ENCODE measurements at places on chromosomes 3 and 15. TPM values are rescaled to one million over a fixed set of nuclear protein-coding genes. Genes with fewer than 3 reads are reported as not detected.
A peak's percentile ranks its signal among the peaks of the same experiment; 100 is the strongest.

Gene CCR3
- not detected for total RNA-seq

Gene BMF
- total RNA-seq, result 13.5 TPM

Gene LRRFIP2
- total RNA-seq, result 34.2 TPM

Gene UACA
- total RNA-seq, result 1.5 TPM

Gene C3orf62
- total RNA-seq, result 7.5 TPM

GRCh38 chr15:65553691-65554090, 23.4 kb downstream of the HACD3 start:
- H3K36me3 ChIP-seq, result peaks cover 39% of the 10 kb centered on the region
- DNase-seq, result no peak
- no peaks in the 10 kb centered on the region for H3K4me1 ChIP-seq
- no peak overlapping the region for H3K27ac ChIP-seq

DNA sequence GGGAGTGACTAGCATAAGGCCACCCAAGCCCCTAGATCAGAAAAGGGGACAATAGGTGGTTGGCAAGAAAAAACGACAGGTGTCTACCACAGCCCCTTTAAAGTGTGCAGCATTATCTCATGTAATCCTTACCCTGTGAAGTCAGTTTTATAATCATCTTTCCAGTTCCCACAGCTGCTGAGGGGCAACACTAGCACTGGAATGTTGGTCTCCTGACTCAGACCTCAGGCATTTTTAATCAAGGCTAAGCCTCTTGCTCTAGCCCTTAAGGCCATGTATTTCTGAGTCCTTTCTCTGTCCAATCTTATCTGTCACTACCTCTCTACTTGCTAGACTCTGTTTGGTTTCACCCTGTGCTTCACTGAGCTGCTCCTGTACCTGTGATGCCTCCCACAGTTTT, 171.7 kb downstream of the TLE3 start:
- no peak overlapping the region for H3K4me3 ChIP-seq
- H3K27ac ChIP-seq, result no peak overlapping the region
- H3K4me1 ChIP-seq, result no peaks in the 10 kb centered on the region
- DNase-seq, result no peak
- H3K27me3 ChIP-seq, result no peaks in the 10 kb centered on the region

DNA sequence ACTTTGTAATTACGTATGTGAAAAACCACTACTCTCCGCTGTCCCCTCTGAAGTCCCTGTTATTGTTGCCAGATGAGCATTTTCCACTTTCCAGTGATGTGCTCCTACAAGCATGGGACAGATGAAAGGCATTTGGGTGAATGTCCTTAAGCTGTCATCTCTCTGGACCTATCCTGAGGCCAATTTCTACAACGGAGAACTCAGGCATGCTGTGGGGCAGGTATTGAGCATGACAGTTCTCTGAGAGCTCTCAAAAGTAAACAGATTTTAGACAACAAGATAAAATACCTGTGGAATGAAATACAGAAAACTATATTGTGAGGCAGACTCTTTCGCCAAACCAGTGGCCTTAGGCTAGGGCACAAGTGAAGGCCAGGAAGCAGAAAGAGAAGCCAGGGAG, 656.5 kb upstream of the NR2F2 start:
- H3K27me3 ChIP-seq, result no peaks in the 10 kb centered on the region
- no peaks in the 10 kb centered on the region for H3K36me3 ChIP-seq
- H3K4me1 ChIP-seq, result no peaks in the 10 kb centered on the region
- no peak overlapping the region for H3K4me3 ChIP-seq

DNA sequence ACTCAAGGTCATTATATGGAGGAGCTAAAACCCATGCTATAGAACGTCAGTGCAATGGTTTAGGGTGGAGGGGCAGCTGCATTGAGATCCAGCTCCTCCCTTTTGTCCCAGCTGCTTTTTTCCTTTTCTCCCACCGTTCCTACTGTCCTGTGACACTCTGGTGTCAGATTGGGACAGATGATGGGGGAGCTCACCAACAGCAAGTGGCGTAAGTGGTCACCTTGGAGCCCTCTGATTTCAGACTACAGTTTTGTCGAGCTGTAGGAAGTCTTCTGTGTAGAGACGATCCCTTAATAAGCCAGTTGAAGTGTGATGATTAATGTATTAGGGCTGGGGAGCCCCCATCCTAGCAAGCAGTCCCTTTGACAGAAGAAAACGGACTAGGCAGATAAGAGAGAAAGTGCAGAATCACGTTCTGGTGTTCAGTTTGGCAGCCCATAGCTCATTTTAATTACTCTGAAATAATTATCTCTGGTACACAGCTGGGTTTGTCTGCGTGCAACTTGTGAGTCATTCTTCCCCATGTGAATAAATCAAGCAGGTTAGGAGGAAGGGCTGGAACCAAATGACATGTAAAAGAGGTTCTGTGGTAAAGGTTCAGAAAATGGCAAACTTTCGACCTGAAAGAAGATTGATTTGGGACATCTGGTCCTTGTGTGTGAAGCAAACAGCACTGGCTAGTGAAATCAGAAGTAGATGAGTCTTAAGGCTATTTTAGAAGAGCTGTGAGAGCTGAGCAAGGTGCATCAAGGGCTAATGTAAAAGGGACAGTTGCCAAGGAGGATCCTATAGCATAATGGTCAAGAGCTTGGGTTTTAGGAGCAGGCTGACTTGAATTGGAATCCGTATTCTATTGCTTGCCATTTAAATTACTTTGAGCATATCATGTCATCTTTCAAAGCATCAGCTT, 241.4 kb downstream of the EDEM1 start:
- no peaks in the 10 kb centered on the region for H3K27me3 ChIP-seq
- no peak overlapping the region for H3K4me3 ChIP-seq
- H3K27ac ChIP-seq, result no peak overlapping the region
- no peak for DNase-seq
- no peaks in the 10 kb centered on the region for H3K36me3 ChIP-seq

GRCh38 chr15:70486451-70487386, 276.6 kb downstream of the UACA start:
- no peaks in the 10 kb centered on the region for H3K27me3 ChIP-seq
- H3K36me3 ChIP-seq, result no peaks in the 10 kb centered on the region
- no peak overlapping the region for H3K4me3 ChIP-seq
- DNase-seq, result peak; percentile 23
- peaks cover 50% of the 10 kb centered on the region for H3K4me1 ChIP-seq

DNA sequence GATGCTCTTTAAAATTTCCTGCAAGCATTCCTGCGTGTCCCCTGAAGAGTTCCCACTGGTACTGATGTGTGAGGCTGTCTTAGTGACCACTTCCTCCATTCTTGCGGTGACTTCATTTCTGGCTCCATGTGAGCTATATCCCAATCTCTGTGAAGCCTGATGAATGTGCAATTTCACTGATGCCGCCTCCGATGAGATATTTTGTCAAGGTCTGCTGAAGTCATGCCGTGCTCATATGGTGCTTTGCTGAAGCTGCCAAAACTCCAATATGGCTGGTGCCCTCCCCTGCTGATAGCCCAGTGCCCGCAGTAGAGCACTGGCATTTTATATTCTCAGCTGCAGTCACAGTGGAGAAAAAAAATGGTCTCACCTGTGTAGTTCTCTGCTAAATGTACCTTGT, 271.5 kb downstream of the EFHB start:
- H3K27ac ChIP-seq, result no peak overlapping the region
- H3K27me3 ChIP-seq, result no peaks in the 10 kb centered on the region

- no peak overlapping the region for H3K27ac ChIP-seq
- H3K27me3 ChIP-seq, result no peaks in the 10 kb centered on the region
- no peak for DNase-seq
These were observed 167.4 kb downstream of the STAG1 start for GRCh38 chr3:136584728-136585127.

DNA sequence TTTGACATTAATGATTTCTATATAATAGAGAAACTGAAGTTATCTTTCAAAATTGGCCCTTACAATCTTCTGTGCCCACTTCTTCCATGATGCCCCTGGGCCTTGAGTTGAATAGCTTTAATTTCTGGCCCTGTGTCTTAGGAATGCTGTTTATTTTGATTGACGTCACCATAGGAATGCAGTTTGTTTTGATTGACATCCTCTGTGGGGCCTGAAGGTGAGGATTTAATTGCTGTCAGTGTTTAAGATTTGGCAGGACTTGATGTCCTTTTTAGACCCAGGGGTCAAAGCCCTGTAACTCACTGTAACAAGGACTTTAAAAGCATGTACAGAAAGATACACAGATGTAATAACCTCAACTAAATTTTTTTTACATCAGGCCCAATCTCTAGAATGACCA, 83.3 kb downstream of the GLDN start:
- no peak overlapping the region for H3K27ac ChIP-seq
- H3K36me3 ChIP-seq, result no peaks in the 10 kb centered on the region
- H3K4me3 ChIP-seq, result no peak overlapping the region
- H3K4me1 ChIP-seq, result no peaks in the 10 kb centered on the region
- DNase-seq, result no peak
- H3K27me3 ChIP-seq, result no peaks in the 10 kb centered on the region

- H3K4me1 ChIP-seq, result no peaks in the 10 kb centered on the region
- peaks cover 12% of the 10 kb centered on the region for H3K27me3 ChIP-seq
- H3K27ac ChIP-seq, result no peak overlapping the region
- no peak overlapping the region for H3K4me3 ChIP-seq
- DNase-seq, result no peak
- H3K36me3 ChIP-seq, result no peaks in the 10 kb centered on the region
These were observed 164.5 kb downstream of the RORA start for GRCh38 chr15:61064651-61065050.

DNA sequence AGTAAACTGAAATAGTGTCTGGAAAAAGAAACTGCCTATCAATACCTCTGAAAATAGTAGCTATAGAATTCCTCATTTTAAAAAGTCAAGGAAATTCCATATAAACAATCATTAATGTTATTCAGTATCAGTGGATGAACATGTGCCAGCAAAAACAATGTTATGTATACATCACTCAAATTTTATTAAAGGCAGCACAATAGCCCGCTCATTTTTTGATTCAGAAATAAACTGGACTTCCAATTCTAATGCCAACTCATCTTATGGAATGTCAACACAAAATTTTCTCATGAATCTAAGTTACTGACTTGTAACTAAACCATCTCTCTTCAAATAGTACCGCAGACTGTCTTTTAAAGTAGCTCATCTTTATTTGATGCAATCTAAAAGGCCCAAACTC, 19.0 kb downstream of the THBS1 start:
- no peaks in the 10 kb centered on the region for H3K27me3 ChIP-seq
- no peaks in the 10 kb centered on the region for H3K36me3 ChIP-seq
- no peak overlapping the region for H3K27ac ChIP-seq
- no peak overlapping the region for H3K4me3 ChIP-seq

DNA sequence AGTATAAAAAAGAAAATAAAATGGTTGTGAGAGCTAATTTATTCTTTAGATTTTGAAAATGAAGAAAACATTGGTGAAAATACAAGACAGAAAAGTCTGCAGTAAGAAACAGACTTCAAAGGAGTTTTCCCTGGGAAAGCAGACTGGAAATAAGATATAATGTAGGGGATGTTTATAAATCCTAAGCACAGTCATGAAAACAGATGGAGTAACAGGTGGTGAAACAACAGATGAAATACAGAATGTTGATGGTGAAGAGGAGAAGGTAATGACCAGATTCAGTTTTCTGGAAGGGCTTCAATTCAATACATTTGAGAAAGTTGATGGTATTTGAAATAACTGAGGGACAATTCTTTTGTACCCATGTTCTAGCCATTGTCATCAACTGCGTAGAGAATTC, 353.9 kb downstream of the CHL1 start:
- no peak overlapping the region for H3K4me3 ChIP-seq
- H3K27me3 ChIP-seq, result no peaks in the 10 kb centered on the region
- no peak for DNase-seq
- no peak overlapping the region for H3K27ac ChIP-seq
- H3K4me1 ChIP-seq, result no peaks in the 10 kb centered on the region

DNA sequence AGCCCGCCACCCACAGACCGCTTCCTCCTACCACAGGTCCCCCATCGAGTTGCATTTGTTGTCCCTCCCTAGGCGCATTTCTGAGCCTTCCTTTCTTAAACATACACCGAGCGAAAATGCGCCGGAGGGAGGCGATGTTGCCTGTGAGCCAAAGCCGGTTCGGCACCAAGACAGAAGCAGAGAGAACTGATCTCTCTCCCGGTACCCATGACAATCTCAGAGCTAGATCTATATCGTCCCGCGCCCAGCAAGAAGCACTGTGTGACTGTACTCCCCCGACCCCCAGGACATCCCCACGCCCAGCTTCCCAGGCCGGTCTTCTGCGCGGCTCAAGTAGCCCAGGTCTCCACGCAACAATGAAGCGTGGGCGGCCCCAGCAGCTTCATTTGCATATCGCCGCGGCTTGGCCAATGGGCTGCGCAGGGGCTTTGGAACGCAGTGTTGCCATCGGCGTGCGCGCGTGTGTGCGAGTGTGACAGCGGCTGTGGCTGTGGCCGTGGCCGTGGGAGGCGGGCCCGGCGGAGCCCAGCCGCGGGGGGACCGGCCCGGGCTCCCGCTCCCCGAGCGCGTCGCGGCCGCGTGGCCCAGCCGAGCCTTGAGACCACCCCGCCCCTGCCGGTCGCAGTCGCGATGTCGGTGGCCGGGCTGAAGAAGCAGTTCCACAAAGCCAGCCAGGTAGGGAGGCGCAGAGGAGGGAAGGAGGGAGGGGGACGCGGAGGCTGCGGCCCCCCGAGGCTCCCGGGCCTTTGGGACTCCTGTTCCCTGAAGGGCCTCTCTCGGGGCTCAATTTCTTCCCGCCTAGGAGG, at the start of gene SH3GL3:
TSS of gene SH3GL3 (plus strand) at position 438 of the 806 bp plus-strand sequence. CDS start at position 631, 193 bp downstream.
- no peak for DNase-seq
- peak within 1 kb of the TSS; percentile 28 for H3K4me3 ChIP-seq
- no peaks in the 10 kb centered on the region for H3K36me3 ChIP-seq
- peaks cover 7% of the 10 kb centered on the region for H3K4me1 ChIP-seq
- H3K27ac ChIP-seq, result no peak within 1 kb of the TSS

DNA sequence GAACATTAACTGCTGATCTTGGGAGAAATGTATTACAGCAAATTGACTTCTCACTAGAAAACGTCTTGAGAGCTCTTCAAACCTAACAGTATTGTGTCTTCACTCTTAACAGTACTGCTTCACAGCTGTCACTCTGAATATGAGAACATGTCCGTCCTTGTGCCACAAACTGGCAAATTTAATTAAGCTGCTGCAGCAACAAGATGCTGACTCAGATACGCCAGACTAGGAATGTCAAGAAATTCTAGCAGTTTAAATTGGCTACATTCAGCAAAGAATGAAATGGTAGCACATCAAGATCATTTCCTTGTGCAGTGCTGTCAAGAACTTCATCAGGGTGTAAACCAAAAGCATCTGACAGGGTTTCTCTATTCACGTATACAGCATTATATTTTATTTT, 7.6 kb downstream of the ICE2 start:
- no peak overlapping the region for H3K4me3 ChIP-seq
- no peaks in the 10 kb centered on the region for H3K4me1 ChIP-seq
- H3K27me3 ChIP-seq, result no peaks in the 10 kb centered on the region
- peaks cover 63% of the 10 kb centered on the region for H3K36me3 ChIP-seq
- no peak overlapping the region for H3K27ac ChIP-seq
- DNase-seq, result no peak

DNA sequence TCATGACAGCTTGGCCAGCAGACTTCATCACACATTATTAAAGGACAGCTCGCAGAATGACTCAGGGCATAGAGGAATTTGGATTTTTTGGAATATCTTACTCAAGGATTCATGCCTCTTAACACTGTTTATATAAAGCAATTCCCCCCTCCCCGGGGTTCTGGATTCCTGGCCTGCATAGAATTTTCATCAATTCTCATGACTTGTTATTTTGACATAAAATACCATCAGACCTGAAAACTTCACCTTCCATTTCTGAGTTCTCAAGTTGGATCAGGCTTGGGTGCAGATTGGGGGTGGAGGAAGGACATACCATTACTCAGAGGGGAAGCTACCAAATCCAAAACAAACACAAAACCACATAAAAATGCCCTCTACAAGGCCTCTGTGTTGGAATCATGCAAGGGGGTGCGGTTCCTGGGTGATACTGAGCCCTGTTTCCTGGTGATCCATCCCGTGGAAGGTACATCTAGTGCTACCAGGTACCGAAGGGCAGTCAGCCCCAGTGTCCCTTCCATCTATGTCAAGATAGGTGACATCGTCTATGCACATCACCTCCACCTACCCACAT, 95.3 kb downstream of the DAPK2 start:
- no peak for DNase-seq
- no peaks in the 10 kb centered on the region for H3K27me3 ChIP-seq
- H3K4me1 ChIP-seq, result no peaks in the 10 kb centered on the region
- H3K27ac ChIP-seq, result no peak overlapping the region

Measured in CD4-positive, alpha-beta T cell (primary cell).